ENCODE measurements at places on chromosomes 16 and 17.

DNA sequence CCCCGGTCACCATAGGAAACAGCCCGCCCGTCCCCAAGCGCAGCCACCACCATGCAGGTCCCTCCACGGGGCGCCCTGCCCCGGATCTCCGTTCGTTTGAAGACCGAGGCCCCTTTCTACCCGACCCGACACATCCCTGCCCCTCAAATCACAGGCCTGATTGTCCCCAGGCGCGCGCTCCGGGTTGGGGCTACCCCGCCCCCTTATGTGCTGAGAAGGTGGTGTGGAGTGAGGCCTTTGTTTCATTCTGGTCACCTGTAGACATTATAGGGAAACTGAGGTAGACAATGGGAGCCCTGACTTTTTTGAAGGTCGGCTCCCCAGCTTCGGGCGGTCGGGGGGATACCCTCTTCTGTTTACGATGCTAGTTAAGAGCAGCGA, 763 bp upstream of the ACTG1 start:
- no peak for DNase-seq

- peak; percentile 22 for DNase-seq
Measured at GRCh38 chr17:66301864-66302741, at the start of gene PRKCA. TSS of gene PRKCA (plus strand) at chr17:66302613.

- no peak for DNase-seq
Measured at GRCh38 chr16:87713451-87714229, 52.1 kb downstream of the KLHDC4 start.

- no peak for DNase-seq
Measured at GRCh38 chr17:17384291-17384615, 81.1 kb downstream of the NT5M start.

DNA sequence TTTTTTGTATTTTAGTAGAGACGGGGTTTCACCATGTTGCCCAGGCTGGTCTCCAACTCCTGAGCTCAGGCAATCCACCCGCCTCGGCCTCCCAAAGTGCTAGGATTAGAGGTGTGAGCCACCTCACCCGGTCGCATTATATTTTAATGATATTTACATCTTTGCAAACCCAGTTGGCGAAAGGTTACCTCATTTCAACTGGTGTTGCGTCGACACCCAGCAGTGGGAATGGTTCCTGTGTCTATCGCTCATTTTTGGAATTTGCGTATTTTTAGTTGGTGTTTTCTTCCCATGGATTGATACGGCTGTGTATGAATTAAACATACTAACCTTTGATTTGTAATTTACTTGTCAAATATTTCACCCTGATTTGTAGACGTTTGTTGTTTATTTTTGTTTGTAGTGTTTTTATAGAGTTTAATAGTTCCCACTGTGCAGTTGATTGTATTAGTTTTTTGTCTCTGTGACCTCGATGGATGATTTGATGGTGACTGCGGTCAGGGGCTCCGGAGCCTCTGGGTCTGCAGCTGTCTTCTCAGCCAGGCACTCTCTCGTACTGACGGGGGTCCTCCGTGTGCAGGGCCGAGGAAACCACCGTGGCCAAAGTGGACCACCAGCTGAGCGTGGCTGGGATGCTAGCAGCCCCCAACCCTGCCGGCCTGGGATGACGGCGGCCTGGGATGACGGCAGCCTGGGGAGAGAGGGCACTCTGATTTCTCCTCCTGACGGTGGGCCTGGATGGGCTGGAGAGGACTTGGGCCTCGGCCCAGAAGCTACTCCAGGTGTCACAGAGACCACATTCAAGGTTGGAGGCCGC, 4.0 kb downstream of the CD7 start:
- DNase-seq, result no peak

DNA sequence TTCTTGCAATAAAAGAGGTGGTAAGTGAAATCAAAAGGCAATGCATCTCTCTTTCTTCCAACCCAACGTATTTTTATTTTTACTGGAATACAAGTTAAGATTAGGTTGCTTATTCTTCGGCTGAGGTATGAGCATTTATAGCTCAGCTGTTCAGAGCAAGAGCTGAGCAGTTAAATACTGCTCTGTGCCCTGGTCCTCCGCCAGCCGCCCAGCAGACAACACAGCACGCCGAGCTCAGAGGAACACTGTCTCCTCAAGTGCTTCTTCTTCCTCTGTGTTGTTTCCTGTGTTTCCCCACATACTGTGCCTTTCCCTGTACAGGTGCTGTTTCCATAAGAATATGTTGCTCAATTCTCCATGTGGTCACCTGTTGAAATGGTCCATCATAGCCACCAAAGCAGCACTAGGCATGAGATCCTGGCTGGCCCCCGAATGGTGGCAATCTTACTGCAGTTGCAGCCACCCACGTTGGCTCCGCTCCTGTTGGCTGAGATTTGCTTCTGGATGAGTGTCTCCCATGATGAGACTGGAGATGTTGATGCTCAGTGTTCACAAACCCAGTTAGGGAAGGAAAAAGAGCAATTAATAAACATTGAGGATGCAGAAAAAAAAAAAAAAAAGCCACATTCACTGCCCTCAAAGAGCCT, 515.3 kb downstream of the GRIN2A start:
- no peak for DNase-seq

All from epithelial cell of prostate (primary cell).